ENCODE measurements at places on chromosomes 2 and 18. TPM values are rescaled to one million over a fixed set of nuclear protein-coding genes. Genes with fewer than 3 reads are reported as not detected.

SEPTIN10 gene
- total RNA-seq, result 114 TPM

SFXN5 gene
- total RNA-seq, result 11.8 TPM

RGPD4 gene
- not detected for total RNA-seq

SPAG16 gene
- 19.1 TPM for total RNA-seq

DUSP2 gene
- total RNA-seq, result 0.12 TPM

TMEM169 gene
- total RNA-seq, result 0.47 TPM

CAPN14 gene
- total RNA-seq, result 0.12 TPM

ASIC4 gene
- 0.70 TPM for total RNA-seq

CCDC150 gene
- 2.7 TPM for total RNA-seq

ZSWIM2 gene
- not detected for total RNA-seq

METTL5 gene
- total RNA-seq, result 32.7 TPM

NGEF gene
- total RNA-seq, result 0.38 TPM

VWA3B gene
- total RNA-seq, result not detected

SEMA4C gene
- total RNA-seq, result 20.2 TPM

FAM228A gene
- total RNA-seq, result 2.3 TPM

COX7A2L gene
- total RNA-seq, result 199 TPM

RAX gene
- not detected for total RNA-seq

ABCG5 gene
- total RNA-seq, result not detected

PARD6G gene
- 0.75 TPM for total RNA-seq

FBLN7 gene
- 4.0 TPM for total RNA-seq

FIGLA gene
- not detected for total RNA-seq

TDRD15 gene
- not detected for total RNA-seq

ONECUT2 gene
- under 0.01 TPM for total RNA-seq

ANKRD53 gene
- total RNA-seq, result 0.15 TPM

GAL3ST2 gene
- not detected for total RNA-seq

TOGARAM2 gene
- not detected for total RNA-seq

All from smooth muscle cell of the coronary artery (primary cell).